ENCODE measurements at places on chromosomes 12 and 14. TPM values are rescaled to one million over a fixed set of nuclear protein-coding genes. Genes with fewer than 3 reads are reported as not detected.

Gene KRT4
- not detected for total RNA-seq

Gene BMAL2
- total RNA-seq = 36.5 TPM

Gene ZNF84
- total RNA-seq = 23.2 TPM

Gene MDM2
- total RNA-seq = 213 TPM

Gene TIMELESS
- 56.1 TPM for total RNA-seq

Gene KCNMB4
- 0.25 TPM for total RNA-seq

Gene TAPBPL
- 45.8 TPM for total RNA-seq

Gene WNT1
- not detected for total RNA-seq

Gene TAS2R8
- not detected for total RNA-seq

Gene YY1
- 101 TPM for total RNA-seq

Gene KRT6C
- not detected for total RNA-seq

Gene CTSG
- 0.18 TPM for total RNA-seq

Gene SLC39A9
- total RNA-seq = 49.0 TPM

Gene ANKS1B
- total RNA-seq = 0.86 TPM

Gene R3HDM2
- 67.2 TPM for total RNA-seq

Gene DBX2
- not detected for total RNA-seq

Gene IGFBP6
- total RNA-seq = 0.48 TPM

Gene TRPV4
- not detected for total RNA-seq

Gene IL26
- 0.39 TPM for total RNA-seq

Gene LBHD2
- not detected for total RNA-seq

Gene INSM2
- not detected for total RNA-seq

Gene OR4K17
- total RNA-seq = not detected

Gene PTMS
- 95.4 TPM for total RNA-seq

Gene ATXN2
- 45.3 TPM for total RNA-seq

Gene PLEKHG7
- total RNA-seq = not detected

Gene PTGR2
- 0.84 TPM for total RNA-seq

Gene SPRYD4
- total RNA-seq = 4.4 TPM

Gene CCDC184
- total RNA-seq = not detected

Gene RND1
- 1.6 TPM for total RNA-seq

Gene NGDN
- total RNA-seq = 46.3 TPM

Gene C14orf39
- total RNA-seq = not detected

Gene E2F7
- total RNA-seq = 19.6 TPM

Gene GLTP
- 23.9 TPM for total RNA-seq

Gene CMA1
- not detected for total RNA-seq

Gene SCNN1A
- 0.32 TPM for total RNA-seq
